Cardiac muscle cell (in vitro differentiated cells and primary cell): ENCODE measurements at places on chromosomes 5 and 9.

DNA sequence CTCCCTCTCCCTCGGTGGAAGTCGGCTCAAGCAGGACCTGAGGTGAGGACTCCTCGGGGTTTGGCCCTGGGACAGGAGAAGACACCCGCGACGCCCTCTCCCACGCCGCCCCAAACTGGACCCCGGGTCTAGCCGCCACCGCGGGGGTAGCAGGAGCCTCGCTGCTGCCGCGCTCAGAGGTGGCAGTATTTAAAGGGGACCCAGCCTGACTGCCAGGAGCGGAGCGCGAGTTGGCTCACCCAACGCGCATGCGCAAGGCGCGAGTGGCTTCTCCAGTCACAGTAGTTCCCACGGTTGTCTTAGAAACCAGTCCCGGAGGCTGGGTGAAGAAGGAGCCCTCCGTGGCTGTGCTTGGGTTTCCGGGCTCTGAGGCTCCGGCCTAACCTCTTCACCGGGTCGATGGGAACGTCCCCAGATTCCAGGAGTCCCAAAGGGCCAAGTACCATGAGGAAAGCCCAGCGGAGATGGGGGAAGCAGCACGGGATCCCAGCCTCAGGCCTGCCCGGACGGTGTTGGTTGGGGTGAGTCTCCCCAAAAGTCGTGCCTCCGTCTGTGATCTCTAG, 477.8 kb downstream of the SPATA31A7 start:
- H3K4me3 ChIP-seq = no peak overlapping the region
- no peaks in the 10 kb centered on the region for H3K36me3 ChIP-seq
- no peaks in the 10 kb centered on the region for H3K27me3 ChIP-seq
- H3K4me1 ChIP-seq = no peaks in the 10 kb centered on the region
- H3K27ac ChIP-seq = no peak overlapping the region

DNA sequence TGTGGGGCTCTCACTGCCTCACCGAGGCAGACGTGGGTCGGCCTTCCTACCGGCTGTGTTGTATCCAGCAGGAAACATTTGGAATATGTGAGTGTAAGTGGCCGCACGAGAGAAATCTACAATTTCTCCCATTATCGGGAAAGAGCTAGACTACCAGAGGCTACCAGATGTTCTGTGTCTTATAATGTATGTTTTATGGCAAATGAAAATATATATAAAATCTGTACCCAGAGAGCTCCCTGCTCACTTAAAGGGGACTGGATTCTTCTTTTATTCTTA, 69.5 kb upstream of the PITX1 start:
- H3K4me3 ChIP-seq = no peak overlapping the region
- no peak overlapping the region for H3K27ac ChIP-seq
- H3K27me3 ChIP-seq = peaks cover 41% of the 10 kb centered on the region
- DNase-seq = no peak
- no peaks in the 10 kb centered on the region for H3K36me3 ChIP-seq

DNA sequence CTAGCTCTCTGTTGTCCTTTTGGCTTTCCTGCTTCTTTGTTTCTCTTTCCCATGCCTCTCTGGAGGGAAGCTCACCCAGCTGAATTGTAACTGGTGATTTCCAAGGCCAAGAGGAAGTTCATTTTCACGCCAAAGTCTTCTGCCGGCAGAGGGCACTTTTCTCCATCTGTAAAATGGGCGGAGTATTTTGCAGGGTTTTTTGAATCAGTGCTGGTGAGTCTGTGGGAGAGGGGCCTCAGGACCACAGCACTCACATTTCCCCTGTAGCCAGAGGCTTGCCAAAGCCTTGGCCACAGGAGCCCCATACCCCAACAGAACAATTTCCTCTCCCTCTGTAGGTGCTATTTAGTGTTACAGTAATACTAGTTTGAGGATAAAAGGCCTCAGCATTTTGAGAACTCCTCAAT, 42.3 kb upstream of the MATR3 start:
- no peak for DNase-seq
- no peaks in the 10 kb centered on the region for H3K4me1 ChIP-seq
- no peaks in the 10 kb centered on the region for H3K36me3 ChIP-seq
- H3K4me3 ChIP-seq = no peak overlapping the region

DNA sequence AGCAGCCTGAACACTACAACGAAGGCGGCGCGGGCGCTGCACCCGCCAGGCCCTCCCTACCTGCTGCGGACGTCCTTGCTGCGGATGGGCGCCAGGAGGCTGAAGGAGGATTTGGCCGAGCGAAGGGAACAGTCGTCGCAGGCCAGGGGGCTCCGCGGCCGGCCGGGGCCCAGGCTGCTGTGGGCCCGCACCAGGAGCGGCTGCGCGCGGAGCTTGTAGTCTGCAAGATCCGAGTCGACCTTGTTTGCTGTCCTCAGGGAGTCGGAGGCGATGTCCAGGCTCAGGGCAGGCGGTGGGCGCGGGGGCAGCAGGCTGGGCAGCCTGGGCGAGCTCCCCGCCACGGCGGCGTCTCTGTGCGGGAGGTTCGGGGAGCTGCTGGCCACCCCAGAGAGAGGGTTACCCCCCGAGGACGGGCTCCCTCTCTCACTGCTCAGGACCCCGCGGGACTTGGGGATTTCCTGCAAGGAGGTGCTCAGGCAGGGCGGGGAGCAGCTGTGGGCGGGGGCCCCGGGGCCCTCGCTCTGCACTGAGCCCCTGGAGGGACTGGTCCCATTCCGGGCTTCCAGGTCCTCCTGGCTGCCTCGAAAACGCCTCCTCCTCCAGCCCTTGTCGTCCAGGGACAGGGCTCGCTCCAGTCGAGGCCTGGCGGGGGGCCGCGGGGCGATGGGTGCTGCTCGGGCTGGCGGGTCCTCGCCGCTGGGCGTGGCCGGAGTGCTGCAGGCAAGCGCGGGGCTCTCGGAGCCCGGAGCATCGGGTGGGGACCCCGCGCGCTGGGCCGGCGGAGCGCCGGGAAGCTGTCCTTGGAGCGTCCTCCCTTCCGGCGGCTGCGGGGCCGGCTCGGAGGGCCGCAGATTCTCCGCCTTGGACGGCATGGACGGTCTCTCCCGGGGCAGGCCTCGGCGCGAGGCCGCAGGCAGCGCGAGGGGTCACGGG, 831 bp downstream of the INPP5E start:
- peak; percentile 48 for DNase-seq
- H3K4me3 ChIP-seq = peak overlapping the region; percentile 99
- H3K36me3 ChIP-seq = peaks cover 18% of the 10 kb centered on the region
- H3K27ac ChIP-seq = peak overlapping the region; percentile 64
- H3K4me1 ChIP-seq = peaks cover 6% of the 10 kb centered on the region
- no peaks in the 10 kb centered on the region for H3K27me3 ChIP-seq

DNA sequence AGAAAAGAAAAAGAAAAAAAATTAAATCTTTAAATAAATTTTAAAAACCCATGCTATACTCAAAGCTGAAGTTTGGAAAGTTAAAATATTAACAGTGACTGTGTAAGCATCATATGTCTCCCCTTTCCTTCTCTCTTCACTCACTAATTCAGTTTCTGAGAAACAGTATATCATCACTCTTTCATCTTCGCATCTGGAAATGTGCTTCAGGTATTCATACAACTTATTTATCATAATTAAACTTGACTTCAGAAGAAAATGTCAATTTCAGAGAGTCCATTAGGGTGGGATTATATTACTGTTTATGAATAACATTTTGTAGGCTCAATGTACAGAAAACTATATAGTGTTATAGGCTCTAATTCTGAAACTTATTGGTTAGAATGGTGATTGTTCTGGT, 29.3 kb upstream of the TARS1 start:
- no peak for DNase-seq
- H3K4me3 ChIP-seq = no peak overlapping the region
- no peaks in the 10 kb centered on the region for H3K4me1 ChIP-seq
- peaks cover 3% of the 10 kb centered on the region for H3K27me3 ChIP-seq
- H3K27ac ChIP-seq = no peak overlapping the region

DNA sequence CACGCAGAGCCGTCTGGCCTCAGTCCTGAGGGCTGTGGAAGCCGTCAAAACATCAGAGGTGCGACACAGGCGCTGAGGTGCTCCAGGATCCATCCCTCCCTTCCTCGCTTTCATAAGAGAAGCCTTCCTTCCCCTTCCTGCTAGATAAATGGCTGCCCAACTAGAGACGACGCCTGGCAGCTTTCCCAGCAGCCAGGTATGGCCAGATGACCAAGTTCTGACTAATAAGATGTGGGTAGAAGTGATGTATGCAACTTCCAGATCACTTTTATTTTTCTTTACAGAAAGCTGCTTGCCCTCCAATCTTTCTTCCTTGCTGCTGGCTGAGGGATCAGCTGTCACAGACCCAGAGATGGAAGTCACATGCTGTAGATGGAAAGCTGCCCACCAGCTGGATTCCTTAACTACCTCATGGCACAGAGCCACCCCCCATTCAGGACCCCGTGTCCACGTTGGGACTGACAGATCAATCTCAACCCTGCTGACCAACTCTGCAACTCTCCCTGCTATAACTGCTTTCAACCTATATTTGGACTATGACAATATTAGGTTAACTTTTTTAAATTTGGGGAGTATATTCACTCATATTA, 8.8 kb downstream of the MAPK9 start:
- H3K36me3 ChIP-seq = peaks cover 6% of the 10 kb centered on the region
- H3K4me3 ChIP-seq = no peak overlapping the region
- H3K4me1 ChIP-seq = peaks cover 7% of the 10 kb centered on the region
- no peaks in the 10 kb centered on the region for H3K27me3 ChIP-seq

GRCh38 chr5:152701305-152701949, 296.3 kb upstream of the NMUR2 start:
- H3K27me3 ChIP-seq = no peaks in the 10 kb centered on the region
- no peaks in the 10 kb centered on the region for H3K36me3 ChIP-seq
- DNase-seq = no peak
- no peak overlapping the region for H3K4me3 ChIP-seq

DNA sequence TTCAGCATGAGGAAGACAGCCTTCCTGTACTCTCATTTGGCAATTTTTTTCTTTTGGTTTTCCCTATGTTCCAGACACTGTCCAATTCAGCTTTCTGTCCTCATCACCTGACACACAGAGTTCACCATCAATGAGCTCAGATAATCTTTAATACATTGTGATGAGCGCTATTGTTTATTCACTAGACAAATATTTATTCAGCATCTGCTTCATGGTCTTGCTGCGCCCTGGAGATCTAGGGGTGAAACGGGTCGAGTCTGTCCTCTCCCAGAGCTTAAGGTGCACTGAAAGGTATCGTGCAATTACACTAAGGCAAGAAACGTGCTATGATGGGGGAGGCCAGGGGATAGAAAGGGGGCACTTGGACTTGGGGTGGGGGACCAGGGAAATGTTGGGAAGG, 281.6 kb downstream of the ZSWIM6 start:
- H3K4me3 ChIP-seq = no peak overlapping the region
- no peaks in the 10 kb centered on the region for H3K4me1 ChIP-seq
- no peak overlapping the region for H3K27ac ChIP-seq
- no peaks in the 10 kb centered on the region for H3K27me3 ChIP-seq
- no peak for DNase-seq
- H3K36me3 ChIP-seq = no peaks in the 10 kb centered on the region

DNA sequence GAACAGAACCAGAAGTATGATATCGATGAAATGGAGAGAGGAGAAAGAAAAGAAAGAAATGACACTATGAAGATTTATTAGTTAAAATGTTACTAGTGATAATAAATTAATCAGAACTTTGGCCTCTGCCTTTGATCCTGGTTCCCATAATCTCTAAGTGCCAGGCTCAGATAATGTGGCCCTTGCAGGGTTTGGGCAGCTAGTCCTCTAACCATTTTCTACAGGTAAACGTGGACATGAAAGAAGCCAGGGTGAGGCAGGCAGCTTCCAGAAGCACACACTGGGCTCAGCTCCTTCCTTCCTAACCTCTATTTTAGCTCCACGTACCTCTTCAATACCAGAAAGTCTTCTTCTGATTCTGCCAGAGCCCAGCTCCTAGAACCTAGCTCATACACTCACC, 30.6 kb downstream of the SYK start:
- no peaks in the 10 kb centered on the region for H3K36me3 ChIP-seq
- H3K27ac ChIP-seq = no peak overlapping the region
- H3K27me3 ChIP-seq = no peaks in the 10 kb centered on the region
- DNase-seq = no peak
- no peaks in the 10 kb centered on the region for H3K4me1 ChIP-seq

GRCh38 chr5:80960531-80961375, 590 bp downstream of the RASGRF2 start:
- no peak overlapping the region for H3K27ac ChIP-seq
- H3K4me3 ChIP-seq = peak overlapping the region; percentile 15
- peaks cover 99% of the 10 kb centered on the region for H3K27me3 ChIP-seq
- no peaks in the 10 kb centered on the region for H3K4me1 ChIP-seq
- DNase-seq = peak; percentile 41

- no peak overlapping the region for H3K27ac ChIP-seq
- H3K36me3 ChIP-seq = no peaks in the 10 kb centered on the region
- peak overlapping the region; percentile 46 for H3K4me3 ChIP-seq
- peaks cover 16% of the 10 kb centered on the region for H3K27me3 ChIP-seq
These were observed 501 bp downstream of the ENHO start for GRCh38 chr9:34522091-34522887.

GRCh38 chr5:131610198-131611063, 24.6 kb downstream of the RAPGEF6 start:
- peaks cover 13% of the 10 kb centered on the region for H3K4me1 ChIP-seq
- no peaks in the 10 kb centered on the region for H3K36me3 ChIP-seq
- peak overlapping the region; percentile 78 for H3K27ac ChIP-seq
- no peaks in the 10 kb centered on the region for H3K27me3 ChIP-seq
- no peak overlapping the region for H3K4me3 ChIP-seq
- peak; percentile 68 for DNase-seq

DNA sequence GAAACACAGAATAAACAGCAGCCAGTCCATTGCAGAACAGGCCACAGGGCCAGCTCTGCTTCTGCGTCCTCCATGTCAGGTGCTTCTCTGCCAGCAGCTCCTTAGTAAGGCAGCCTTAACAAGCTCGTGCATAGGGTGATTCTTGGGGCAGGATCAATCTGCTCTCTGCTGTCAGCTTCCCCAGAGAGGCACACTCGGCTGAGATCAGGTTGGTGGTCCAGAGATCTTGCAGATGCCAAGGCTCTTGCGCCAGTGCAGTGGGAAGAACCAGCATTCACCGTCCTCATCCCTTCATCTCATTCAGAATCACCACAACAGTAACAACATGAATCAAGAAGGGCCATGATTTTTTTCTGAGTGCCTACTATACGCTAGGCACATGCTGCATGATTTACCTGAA, 49.0 kb upstream of the ALDH1B1 start:
- no peaks in the 10 kb centered on the region for H3K36me3 ChIP-seq
- H3K27me3 ChIP-seq = no peaks in the 10 kb centered on the region
- H3K4me3 ChIP-seq = no peak overlapping the region
- no peak overlapping the region for H3K27ac ChIP-seq

DNA sequence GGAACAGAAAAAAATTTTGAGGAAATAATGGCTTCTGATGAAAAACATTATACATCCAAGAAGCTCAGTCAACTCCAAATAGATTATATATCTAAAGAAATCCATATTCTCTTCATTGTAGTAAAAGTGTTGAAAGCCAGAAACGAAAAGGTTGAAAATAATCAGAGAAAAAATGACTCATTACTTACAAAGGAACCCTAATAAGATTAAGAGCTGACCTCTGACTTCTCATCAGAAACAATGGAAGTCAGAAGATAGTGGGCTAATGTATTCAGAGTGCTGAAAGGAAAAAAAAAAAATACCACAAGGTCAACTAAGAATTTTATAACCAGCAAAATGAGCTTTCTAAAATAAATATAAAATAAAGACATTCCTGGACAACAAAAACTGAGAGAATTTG, 60.0 kb downstream of the HSD17B4 start:
- H3K36me3 ChIP-seq = peaks cover 21% of the 10 kb centered on the region
- no peaks in the 10 kb centered on the region for H3K27me3 ChIP-seq
- no peaks in the 10 kb centered on the region for H3K4me1 ChIP-seq
- H3K4me3 ChIP-seq = no peak overlapping the region
